ENCODE measurements at places on chromosomes 2 and 18. TPM values are rescaled to one million over a fixed set of nuclear protein-coding genes. Genes with fewer than 3 reads are reported as not detected.

DNA sequence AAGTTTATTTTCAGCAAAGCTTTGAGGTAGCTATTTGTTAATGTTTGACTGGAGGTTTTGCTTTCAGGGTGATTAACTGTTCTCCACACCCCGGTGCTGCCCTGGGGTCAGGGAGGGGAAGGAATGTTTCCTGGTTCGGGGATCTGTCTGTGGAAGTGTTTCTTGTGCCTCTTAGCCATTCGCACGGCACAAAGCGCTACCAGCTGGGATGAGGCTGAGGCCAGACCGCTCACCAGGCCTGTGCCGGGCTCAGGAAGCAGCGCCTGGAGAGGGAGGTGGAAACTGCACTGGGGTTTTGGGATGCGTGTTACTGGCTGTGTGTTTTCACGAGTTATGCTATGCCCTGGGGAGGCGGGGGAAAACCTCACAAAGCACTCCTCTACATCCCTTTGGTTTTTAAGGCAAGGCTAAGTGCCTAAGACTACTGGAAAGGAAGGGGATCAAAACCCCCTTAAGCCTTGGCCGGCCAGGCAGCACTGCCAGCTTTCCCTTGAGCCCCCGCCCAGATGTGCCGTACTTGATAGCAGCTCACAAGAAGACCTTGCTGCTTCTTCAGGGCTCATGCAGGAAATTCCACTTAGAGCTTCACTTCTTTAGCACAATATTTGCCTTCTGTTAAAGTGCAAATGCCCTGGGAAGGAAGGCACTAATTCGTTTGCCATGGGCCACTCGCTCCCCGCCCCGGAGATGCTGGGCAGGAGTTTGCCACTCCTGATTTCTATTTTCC, 65.7 kb upstream of the CNGA3 start:
- DNase-seq = no peak

RND3 gene
- 67.8 TPM for polyA plus RNA-seq

- no peak for DNase-seq
These were observed 128.0 kb upstream of the MSH6 start for GRCh38 chr2:47654790-47655562.

POMC gene
- 3.7 TPM for polyA plus RNA-seq

DNA sequence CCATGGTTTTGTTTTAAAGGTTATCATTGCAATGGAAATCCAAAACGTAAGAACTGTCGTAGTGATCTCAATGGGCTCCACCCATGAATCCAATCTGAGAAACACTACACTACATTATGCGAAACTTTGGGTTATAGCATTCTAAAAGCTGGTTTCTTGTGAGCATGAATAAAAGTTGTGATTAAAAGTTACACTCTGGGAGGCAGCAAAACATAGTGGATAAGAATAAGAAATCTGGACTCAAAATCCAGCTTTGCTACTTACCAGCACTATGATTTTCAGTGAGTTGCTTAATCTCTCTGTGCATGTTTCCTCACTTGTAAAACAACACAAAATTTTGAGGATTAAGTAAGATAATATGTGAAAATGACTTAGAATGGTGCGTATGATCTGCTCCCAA, 25.7 kb upstream of the THOC1 start:
- DNase-seq = peak; percentile 72

ERICH2 gene
- 0.66 TPM for polyA plus RNA-seq

AQP12B gene
- polyA plus RNA-seq = 1.7 TPM

GRCh38 chr2:138502255-138503086, 901 bp downstream of the SPOPL start:
- peak; percentile 33 for DNase-seq

SLC4A3 gene
- 15.0 TPM for polyA plus RNA-seq

- DNase-seq = no peak
These were observed 35.9 kb downstream of the ZFP36L2 start for GRCh38 chr2:43190311-43191052.

CCBE1 gene
- 5.5 TPM for polyA plus RNA-seq

GRCh38 chr2:74546004-74546403, 7.7 kb downstream of the LOXL3 start:
- no peak for DNase-seq

ZNF385B gene
- 10.0 TPM for polyA plus RNA-seq

- no peak for DNase-seq
These were observed 23.4 kb upstream of the GMPPA start for GRCh38 chr2:219475278-219475677.

DNA sequence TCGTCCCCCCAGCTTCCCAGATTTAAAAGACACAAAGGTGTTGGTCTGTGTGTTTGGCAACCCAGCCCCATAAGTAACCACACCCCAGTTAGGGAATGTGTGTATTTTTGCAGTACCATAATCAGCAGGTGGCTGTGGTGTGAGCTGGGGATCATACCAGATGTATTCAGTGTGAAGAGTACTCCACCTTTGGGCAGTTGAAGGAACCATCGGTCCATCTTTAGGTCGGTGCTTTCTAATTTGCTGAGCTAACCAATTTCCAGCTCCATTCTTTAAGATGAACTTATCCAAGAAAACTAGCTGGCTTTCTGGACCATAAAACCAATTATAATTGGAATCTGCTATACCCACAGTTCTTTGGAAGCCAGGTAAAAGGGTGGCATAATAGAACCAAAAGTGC, 3.2 kb downstream of the DSEL start:
- no peak for DNase-seq

DNA sequence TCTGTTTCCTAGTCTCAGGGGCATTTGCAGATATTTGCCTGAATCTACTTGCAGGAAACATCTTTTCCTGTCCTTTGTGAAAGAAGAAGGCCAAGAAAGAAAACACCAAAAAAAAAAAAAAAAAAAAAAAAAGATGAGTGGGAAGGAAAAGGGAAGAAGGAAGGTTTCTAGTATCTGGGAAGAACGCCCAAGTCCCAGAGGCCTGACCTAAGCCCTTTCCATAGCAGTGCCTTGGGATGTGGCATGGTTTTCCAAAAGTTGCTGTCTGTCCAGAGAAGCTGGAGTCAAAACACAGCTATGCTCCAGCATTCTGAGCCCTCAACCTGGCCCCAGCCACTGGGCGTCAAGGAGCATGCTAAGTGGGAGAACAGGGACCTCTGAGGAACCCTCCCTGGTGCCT, 123.5 kb downstream of the INHBB start:
- DNase-seq = peak; percentile 73

GMPPA gene
- 28.8 TPM for polyA plus RNA-seq

GRCh38 chr18:60209042-60209441, 163.5 kb downstream of the MC4R start:
- no peak for DNase-seq
